Central memory CD4-positive, alpha-beta T cell (primary cell): ENCODE measurements at places on chromosomes 5 and 9.
A peak's percentile ranks its signal among the peaks of the same experiment; 100 is the strongest.

DNA sequence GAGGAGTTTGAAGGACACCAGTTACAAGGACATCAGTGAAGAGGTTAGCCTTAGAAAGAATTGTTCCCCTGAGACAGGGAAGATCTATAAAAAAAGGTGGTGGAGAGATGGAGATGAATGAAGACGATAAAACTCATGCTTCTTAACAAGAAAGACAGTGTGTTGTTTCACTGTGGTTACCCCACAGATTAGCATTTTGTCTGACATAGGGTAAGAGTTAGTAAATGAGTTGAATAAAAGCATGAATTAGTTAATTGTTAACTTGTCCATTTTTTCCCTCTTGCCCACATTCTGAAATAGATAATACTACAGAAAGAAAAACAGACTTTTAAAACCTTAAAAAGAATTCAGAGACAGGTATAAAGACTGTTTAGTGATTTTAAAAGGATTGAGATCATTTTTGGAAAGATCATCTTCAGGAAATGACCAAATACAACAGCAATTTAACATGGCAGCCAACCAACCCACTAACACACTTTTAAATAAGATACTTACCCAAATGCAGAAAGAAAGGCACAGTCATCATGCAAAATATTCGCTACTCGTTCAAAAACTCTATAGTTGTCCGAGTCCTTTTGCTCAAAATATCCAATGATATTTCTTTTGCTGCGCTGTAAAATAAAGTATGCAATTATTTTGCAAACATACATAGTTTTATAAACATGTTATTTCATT is 78.5 kb downstream of the ERP44 start:
- no peak for DNase-seq

GRCh38 chr5:151264113-151264512 is 11.1 kb downstream of the GM2A start:
- DNase-seq = no peak

DNA sequence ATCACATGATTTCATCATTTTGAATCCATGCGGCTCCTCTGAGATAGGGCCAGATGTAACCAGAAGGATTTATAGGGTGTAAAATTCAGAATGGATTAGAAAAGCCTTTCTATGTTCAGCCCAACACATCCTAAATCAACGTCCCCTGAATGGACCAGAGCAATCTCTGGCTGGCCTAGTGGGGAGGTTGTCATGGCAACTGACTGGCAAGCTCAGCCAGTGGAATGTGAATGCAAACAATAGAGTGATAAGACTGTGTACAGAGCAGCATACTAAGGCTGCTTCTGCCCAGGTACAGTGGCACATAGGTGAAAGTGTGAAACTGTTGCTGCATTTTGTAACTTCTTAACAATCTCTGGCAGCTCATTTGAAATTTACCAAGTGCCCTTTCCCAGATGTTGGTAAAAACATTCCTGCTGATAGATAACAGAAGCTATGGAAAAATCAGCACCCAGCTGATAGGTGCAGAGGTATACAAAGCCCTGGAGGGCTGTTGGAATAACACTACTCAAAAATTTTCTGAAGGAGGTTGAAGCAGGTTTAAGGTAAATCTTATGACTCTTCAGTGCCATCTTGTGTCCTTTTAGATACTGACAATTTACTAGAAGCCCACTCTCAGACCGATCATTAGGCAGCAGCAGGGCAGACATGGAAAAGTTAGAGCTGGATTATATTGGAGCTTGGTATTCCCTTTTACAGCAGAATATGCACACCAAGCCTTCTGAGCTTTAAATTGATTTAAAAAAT is 267.2 kb downstream of the RAB3C start:
- no peak for DNase-seq

- no peak for DNase-seq
Observed at GRCh38 chr5:23253621-23254198, 253.7 kb upstream of the PRDM9 start.

GRCh38 chr5:2702096-2702879 is 49.2 kb downstream of the IRX2 start:
- no peak for DNase-seq

DNA sequence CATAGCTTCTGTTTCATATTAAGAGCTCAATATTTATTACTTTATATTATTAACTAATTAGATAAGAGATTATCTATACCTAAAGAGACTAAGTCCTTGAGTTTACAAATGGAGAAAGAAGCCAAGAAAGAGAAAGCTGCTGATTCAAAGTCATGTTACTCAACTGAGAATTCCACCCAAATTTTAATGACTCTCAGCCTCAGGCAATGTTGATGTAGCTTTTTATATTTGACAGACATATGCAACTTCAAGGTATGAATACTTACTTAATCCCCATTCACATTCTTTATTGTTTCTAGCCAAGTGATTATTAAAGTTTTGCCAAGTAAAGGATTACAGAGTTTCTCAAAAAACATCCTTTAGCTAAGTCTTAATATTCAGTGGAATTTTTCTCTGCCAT is 527.5 kb upstream of the NMUR2 start:
- DNase-seq = no peak

- no peak for DNase-seq
Observed at GRCh38 chr5:14250748-14251701, 107.9 kb downstream of the TRIO start.

DNA sequence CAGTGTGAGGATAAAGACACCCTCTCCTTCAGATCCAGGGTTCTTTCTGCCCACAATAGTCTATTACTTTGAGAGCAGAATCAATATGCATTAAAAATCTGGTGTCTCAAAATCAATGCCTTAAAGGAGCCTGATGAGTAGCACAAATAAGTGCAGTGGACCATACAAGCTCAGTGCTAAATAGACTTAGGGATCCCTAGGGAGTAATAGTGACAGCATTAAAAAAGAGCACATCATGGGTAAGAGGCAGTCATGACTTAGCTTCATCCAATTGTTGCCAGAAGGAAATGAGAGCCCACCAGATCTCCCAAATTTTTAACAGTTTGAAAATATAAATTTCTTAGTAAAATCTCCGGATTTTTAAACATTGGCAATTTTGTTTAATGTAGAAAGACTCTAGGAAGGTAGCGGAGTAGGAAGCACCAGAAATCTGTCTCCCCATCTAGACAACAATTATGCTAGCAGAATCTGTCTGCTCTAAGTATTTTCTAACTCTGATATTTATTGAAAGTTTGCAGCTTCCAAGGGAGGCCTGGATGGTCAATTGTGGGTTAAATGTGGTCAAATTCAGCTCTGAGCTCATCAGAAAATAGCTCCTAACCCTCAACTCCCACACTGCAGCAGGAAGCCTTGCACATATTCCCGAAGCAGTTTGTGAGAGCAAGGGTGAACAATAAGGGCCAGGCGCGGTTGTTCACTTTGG is 443.9 kb downstream of the TLE1 start:
- no peak for DNase-seq

- no peak for DNase-seq
Observed at GRCh38 chr5:44740660-44741059, 68.1 kb upstream of the MRPS30 start.

DNA sequence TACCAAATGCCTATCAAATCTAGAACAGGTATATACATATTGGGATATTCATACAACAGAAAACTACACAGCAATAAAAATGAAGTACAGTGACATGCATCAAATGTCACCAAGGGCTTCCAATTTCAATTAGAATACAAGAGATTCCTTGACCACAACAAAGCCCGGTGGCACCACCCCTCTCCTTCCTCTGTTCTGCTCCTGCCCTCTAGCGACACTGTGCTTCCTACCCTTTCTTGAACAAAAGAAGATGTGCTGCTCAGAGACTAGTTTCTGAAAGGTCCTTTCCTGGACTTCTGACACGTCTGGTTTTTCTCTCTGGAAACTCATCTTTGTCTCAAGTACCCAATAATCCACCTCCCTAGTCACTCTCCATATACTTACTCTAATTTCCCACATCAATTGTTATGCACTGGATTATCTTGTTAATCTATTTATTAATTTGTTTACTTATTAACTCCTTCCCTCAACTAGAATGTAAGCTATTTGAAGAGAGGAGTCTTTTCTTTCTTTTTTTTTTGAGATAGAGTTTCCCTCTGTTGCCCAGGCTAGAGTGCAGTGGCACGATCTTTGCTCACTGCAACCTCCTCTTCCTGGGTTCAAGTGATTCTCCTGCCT is 70.4 kb upstream of the CTSV start:
- peak; percentile 1 for DNase-seq
